ENCODE measurements at places on chromosomes 12 and 14.

DNA sequence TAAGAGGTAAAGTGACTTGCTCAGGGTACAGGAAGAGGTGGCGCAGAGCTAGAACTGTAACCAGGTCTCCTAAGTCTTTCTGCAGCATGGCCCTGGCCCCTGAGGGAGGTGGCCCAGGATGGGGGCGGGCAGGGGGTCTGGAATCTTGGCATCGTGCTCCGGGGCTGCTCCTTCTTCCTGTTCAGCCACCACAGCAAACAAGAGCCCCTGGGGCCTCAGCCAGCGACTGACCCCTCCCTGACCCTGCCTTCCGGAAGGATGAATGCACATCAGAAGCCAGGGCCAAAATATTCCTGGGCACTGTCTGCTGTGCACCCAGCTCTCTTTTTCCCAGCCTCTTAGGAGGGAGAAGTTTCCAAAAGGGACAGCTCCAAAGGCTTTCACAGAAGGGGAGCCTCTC is 242.8 kb downstream of the DPF3 start:
- DNase-seq = no peak

GRCh38 chr12:24661657-24662096 is 287.2 kb downstream of the BCAT1 start:
- DNase-seq = no peak

DNA sequence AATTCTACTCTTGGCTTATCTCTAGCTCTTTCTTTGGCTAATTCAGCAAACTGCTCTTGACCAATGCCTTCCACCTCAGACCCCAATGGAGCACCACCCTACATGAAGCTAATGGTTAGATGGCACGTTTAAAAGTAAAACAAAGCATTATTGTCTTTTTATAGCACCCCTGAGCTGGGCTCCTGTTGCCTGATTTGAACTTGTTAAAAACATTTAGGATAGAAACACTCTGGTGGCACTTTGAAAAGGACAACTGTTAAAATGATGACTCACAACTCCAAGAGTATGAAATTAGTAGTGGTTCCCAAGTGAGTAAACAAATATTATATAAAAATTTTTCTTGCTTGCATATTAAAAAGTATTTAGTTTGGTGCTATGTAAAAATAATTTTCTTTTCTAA is 299.6 kb upstream of the DCN start:
- DNase-seq = no peak

- DNase-seq = no peak
These were observed 53.2 kb upstream of the HIF1A start for GRCh38 chr14:61641914-61642613.

DNA sequence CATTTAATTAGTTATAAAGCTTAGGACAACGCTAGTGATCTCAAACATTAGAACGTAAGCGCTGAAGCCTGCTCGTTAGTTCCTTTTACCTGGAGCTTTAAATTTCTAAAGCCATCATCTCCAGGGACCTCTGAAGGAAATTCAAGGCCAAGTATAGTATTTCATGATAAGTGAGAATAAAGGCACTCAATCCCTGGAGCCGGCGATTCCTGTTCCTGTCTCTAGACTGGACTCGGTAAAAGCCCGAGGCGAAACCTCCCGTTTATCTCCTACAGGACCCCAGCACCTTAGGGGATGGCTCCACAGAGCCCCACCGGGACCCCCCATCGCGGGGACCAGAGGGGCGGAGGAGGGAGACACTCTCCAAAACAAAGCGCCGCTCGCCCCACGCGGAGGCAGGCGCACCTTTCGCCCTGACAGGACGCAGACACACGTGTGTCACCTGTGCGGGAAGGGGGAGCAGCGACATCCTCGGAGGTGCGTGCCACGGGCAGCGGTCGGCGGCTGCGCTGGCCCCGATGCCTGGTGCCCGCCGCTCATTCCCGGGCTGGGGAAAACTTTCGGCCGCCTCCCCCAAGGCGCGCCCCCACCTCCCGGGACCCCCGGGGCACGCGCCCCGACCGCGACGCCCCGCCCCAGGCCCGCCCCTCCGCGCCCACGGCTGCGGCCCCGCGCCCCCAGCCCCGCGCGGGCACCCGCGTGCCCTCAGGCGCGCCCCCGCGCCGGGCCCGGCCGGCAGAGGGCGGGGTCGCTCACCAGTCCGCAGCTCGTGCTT is 678 bp downstream of the RPS6KA5 start:
- peak; percentile 41 for DNase-seq

- DNase-seq = no peak
These were observed 30.9 kb downstream of the MTHFD1 start for GRCh38 chr14:64419003-64419402.

DNA sequence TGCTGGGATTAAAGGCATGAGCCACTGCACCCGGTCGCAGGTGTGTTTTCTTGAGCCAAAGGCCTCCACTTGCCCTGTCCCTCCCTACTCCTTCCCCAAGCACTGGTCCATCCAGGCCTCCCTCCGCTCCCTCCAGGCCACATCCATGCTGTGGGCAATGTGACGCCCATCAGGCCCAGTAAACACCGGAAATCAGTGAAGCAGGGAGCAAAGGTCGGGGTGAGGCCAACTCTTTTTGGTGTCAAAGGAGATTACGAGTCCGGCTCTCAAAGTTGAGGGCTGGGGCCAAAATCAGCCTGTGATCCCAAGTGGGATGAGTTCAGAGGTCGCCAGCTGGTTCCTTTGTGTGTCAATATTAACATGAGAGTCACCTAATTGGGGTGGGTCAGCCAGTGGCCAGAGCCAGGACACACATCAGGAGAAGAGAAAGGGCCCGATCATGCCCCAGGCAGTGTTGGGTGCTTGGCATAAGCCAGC is 195.7 kb downstream of the RBM19 start:
- DNase-seq = no peak

DNA sequence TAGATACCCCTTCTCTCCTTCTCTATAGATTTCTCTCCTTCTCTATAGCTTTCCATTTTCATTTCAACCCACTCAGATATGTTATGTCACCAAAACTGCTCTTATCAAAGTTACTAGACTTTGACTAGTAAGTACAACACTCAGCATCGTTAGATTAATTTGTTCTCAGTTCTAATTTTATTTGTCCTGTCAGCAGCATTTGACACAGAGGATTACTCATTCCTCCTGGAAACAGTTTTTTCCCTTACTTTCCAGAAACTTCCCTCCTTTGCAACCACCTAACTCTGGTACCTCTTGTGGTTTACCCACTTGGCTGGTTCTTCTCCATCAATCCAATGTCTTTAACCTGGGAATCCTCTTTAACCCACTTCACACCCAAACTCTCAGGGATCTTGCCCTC is 423.7 kb downstream of the TMTC2 start:
- DNase-seq = no peak

- no peak for DNase-seq
These were observed 75.2 kb upstream of the DNM1L start for GRCh38 chr12:32603858-32604257.

DNA sequence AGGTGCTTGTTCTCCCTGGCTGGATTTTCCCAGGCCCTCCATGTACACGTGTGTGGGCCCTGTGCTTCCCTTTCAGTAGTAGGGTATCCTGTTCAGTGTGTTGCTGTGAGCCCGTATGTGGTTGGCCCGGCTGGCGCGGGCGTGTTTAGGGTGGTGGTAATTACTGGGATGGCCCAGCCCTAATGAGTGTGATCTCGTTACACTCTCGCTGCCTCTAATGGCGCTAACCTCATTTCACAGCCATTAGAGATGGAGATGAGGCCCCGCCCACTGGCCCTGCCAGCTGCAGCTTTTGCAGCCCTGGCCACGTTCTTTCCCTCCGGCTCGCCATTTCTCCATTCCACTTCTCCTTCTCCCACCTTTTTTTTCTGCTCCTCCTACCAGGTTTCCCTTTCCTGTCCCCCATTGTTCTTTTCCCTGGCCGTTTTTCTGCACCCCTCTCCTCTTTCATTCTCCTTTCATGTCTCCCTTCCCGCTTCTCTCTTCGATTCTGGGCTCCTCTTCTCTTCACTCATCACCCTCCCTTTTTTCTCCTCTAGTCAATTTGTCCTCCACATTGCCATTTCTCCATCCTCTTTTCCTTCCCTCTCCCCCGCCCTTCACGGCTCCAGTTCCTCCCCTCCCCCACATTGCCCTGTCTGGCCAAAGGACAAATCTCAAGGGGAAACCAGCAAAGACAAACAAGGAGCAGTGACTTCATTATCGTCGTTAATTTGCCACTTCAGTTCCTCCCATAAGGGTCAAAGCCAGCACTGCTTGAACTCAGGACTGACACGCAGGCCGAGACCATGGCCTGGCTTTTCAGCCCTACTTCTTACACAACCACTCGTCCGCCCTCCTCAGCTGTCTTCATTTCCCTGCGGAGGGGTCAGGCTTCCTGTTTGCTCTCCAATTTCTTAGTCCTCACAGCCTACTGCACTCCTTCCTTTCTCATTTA is 6.8 kb downstream of the ZFHX2 start:
- no peak for DNase-seq

DNA sequence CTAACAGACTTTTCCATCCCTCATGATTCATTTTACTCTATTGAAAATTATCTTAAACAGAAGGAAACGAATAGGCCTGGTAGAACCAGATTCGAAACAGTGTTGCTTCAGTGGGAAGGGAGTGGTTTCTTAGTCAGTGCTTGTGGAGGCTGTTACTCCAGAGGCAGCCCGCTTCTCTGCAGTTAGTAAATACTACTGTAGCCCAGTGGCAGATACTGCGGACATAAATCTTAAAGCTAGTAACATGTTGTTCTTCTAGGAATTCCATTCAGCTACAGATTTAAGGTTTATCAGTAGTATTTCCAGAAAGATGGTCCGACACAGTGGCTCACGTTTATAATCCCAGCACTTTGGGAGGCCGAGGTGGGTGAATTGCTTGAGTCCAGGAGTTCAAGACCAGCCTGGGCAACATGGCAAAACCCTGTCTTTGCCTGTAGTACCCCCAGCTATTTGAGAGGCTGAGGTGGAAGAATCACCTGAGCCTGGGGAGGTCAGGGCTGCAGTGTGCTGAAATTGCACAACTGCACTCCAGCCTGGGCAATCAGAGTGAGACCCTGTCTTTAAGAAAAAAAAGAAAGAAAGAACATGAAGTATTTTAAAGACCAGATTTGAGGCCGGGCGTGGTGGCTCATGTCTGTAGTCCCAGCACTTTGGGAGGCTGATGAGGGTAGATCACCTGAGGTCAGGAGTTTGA is 45.9 kb downstream of the DIP2B start:
- DNase-seq = no peak

- no peak for DNase-seq
These were observed 1.4 kb downstream of the JPH4 start for GRCh38 chr14:23577004-23577681.

- no peak for DNase-seq
These were observed 137.1 kb upstream of the ATP2B1 start for GRCh38 chr12:89845767-89846166.
